Endodermal cell (in vitro differentiated cells): ENCODE measurements at places on chromosomes 12 and 14.

- no peaks in the 10 kb centered on the region for H3K27me3 ChIP-seq
- no peaks in the 10 kb centered on the region for H3K4me1 ChIP-seq
- H3K36me3 ChIP-seq = no peaks in the 10 kb centered on the region
These were observed 357.3 kb upstream of the MIS18BP1 start for GRCh38 chr14:45610318-45610717.

DNA sequence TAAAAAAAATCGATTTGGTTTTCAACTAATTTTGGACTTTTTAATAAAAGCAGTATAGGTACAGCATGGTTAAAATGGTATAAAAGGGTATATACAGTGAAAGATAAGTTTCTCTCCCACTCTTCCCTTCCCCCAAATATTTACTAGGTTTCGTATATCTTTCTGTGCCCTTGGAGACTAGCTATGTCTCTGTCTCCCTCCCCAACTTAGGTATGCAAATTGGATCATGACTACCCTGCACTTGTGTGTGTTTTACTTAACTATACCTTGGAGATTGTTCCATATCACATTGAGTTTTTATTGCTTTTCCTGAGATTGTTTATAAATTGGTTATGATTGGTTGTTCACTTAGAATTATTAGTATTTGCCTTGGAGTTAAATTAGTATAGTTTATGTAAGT lies 19.4 kb downstream of the AEBP2 start:
- no peak overlapping the region for H3K4me3 ChIP-seq
- no peaks in the 10 kb centered on the region for H3K4me1 ChIP-seq
- no peak overlapping the region for H3K27ac ChIP-seq
- no peaks in the 10 kb centered on the region for H3K27me3 ChIP-seq
- H3K36me3 ChIP-seq = peaks cover 21% of the 10 kb centered on the region

GRCh38 chr12:59396519-59396918 lies 199.3 kb upstream of the SLC16A7 start:
- DNase-seq = no peak
- H3K27ac ChIP-seq = no peak overlapping the region
- no peaks in the 10 kb centered on the region for H3K4me1 ChIP-seq
- H3K36me3 ChIP-seq = no peaks in the 10 kb centered on the region
- no peak overlapping the region for H3K4me3 ChIP-seq

- peaks cover 4% of the 10 kb centered on the region for H3K36me3 ChIP-seq
- peak overlapping the region; percentile 90 for H3K4me3 ChIP-seq
- no peak overlapping the region for H3K27ac ChIP-seq
- peak; percentile 72 for DNase-seq
These were observed 1.9 kb downstream of the TMTC3 start for GRCh38 chr12:88144037-88144436.

- H3K27ac ChIP-seq = no peak overlapping the region
- peaks cover 20% of the 10 kb centered on the region for H3K4me1 ChIP-seq
- H3K27me3 ChIP-seq = peaks cover 40% of the 10 kb centered on the region
- H3K4me3 ChIP-seq = no peak overlapping the region
- peaks cover 6% of the 10 kb centered on the region for H3K36me3 ChIP-seq
These were observed 68.6 kb downstream of the SLC25A47 start for GRCh38 chr14:100391724-100392123.

DNA sequence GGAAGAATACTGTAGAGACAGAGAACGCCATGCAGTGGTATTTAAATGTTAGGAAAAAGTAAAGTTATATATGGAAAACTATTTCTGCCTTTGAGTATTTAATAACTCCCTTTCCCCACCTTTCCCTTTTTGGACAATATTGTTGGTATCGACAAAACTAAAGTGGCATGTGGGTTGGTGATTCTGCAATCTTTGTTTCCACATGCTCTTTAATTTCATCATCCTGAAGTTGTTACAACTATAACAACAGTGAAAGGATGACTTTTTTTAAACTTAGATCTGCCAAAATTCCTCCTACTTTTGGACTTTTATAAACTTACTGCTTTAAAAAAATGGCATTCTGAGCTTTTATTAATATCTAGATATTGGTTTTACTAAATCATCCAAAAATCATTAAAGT lies 25.3 kb downstream of the TTC8 start:
- no peaks in the 10 kb centered on the region for H3K4me1 ChIP-seq
- H3K27me3 ChIP-seq = no peaks in the 10 kb centered on the region

DNA sequence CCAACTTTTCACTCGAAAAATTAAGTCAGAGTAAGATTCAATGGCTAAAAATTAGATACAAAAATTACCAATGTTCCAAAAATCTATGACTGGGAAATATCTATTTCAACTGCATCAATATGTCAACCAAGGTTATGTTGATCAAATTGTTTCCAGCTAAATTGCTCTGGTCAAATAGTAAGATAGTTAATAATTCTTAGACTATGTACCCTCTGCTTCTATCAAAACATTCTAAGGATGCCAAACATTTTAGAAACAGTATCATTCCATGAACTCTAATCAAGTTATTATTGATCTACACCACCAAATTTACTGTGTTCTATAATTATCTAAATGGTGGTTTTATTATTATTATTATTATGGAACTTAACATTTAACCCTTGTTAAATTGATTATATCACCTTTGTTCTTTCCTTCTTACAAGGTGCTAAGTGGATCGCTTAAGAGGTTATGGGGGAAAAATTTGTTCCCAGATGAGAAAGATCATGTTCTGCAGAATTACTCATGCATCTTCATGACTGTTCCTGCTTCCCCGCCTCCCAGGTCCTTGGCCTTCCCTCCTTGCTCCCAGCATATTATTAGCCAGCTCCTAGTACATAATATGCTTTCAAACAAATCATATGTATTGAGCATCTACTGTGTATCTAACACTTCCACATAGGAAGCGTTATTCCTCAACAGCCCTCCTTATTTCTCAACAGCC lies 240.5 kb upstream of the KRR1 start:
- no peak overlapping the region for H3K27ac ChIP-seq
- no peaks in the 10 kb centered on the region for H3K36me3 ChIP-seq
- H3K27me3 ChIP-seq = no peaks in the 10 kb centered on the region
- H3K4me1 ChIP-seq = no peaks in the 10 kb centered on the region

DNA sequence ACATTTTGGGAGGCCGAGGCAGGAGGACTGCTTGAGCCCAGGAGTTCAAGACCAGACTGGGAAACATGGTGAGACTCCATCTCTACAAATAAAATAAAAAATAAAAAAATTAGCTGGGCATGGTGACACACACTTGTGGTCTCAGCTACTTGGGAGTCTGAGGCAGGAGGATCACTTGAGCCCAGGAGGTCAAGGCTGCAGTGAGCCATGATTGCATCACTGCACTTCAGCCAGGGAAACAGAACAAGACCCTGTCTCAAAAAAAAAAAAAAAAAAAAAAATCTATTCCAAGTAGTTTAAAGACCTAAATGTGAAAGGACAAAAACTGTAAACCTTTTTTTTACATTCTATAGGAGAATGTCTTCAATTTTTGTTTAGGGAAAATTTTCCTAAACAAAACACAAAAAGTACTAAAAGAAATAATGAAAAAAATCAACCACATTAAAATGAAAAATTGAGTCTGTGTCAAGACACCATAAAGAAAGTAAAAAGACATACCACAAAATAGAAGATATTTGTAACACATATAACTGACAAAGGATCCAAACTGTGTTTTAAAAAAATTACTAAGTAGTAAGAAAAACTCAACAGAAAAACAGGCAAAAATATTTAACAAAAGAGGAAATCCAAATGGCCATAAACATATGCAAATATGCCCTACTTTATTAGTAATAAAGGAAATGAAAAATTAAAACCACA lies 17.0 kb downstream of the TMEM116 start:
- H3K4me3 ChIP-seq = no peak overlapping the region
- H3K36me3 ChIP-seq = no peaks in the 10 kb centered on the region
- DNase-seq = no peak
- no peak overlapping the region for H3K27ac ChIP-seq

GRCh38 chr12:83665634-83666218 lies 979.0 kb downstream of the TMTC2 start:
- no peaks in the 10 kb centered on the region for H3K36me3 ChIP-seq
- H3K4me3 ChIP-seq = no peak overlapping the region
- H3K27me3 ChIP-seq = no peaks in the 10 kb centered on the region
- no peak for DNase-seq
- no peaks in the 10 kb centered on the region for H3K4me1 ChIP-seq
- no peak overlapping the region for H3K27ac ChIP-seq

DNA sequence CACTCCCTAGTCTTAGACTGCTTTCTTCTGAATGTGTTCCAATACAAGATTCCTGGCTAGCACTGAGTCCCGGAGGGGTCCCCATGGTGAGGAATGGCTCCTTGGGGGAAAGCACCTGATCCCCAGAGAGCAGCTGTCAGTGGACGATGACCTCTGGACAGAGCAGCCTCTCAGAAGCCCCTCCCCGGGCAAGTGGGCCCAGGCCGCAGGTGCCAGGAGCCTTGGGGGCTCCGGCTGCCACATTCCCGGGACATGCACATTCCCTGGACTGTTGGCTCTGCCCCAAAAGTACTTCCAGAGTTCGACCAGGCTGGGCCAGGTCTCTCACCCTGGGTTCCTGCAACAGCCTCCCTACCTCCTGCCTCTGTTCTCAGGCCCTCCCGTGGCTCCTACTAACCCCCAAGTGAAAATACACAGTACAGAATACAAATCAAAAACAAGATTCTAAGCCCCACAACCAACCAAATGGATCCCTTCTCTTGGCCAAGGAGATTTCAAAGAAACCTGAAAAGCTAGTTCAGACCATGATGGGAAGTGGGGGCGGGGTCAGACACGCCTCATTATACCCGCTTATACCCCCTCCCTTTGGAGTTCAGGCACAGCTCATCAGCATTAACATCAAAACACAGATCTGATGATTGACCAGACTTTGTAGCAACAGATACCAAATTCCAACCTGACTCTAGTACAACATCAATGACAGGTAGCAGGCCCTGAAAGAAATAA lies 23.3 kb upstream of the BTBD6 start:
- no peak overlapping the region for H3K27ac ChIP-seq
- H3K4me3 ChIP-seq = no peak overlapping the region
- peaks cover 51% of the 10 kb centered on the region for H3K36me3 ChIP-seq
- no peaks in the 10 kb centered on the region for H3K27me3 ChIP-seq
- DNase-seq = no peak
- H3K4me1 ChIP-seq = no peaks in the 10 kb centered on the region

DNA sequence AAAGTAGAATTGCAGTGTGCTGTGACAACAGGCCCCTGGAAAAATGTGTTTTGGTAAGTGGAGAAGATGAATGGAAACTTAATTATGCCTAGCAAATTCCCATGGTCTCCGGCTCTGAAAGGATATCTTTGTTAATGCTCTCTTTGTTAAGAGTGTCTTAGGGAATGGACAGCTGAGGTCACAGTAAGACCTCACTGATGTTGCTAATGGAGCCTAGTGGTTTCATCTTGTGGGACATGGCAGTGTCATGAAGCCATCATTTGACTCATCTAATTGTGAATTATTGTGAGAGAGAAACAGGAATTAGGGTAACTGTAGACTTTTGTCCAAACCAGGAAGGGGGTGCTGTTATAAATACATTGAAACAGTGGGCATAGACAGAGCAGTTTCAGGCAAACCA lies 330.3 kb downstream of the TMTC2 start:
- no peak for DNase-seq
- no peaks in the 10 kb centered on the region for H3K4me1 ChIP-seq
- peak overlapping the region; percentile 26 for H3K27ac ChIP-seq
- H3K4me3 ChIP-seq = no peak overlapping the region

- H3K36me3 ChIP-seq = no peaks in the 10 kb centered on the region
- no peak for DNase-seq
- no peak overlapping the region for H3K27ac ChIP-seq
- peaks cover 4% of the 10 kb centered on the region for H3K4me1 ChIP-seq
These were observed 16.4 kb upstream of the KERA start for GRCh38 chr12:91074154-91074709.

GRCh38 chr12:50505675-50506530 lies 1.1 kb downstream of the DIP2B start:
- H3K4me3 ChIP-seq = peak overlapping the region; percentile 93
- DNase-seq = no peak
- H3K36me3 ChIP-seq = no peaks in the 10 kb centered on the region
- no peaks in the 10 kb centered on the region for H3K27me3 ChIP-seq
- peak overlapping the region; percentile 88 for H3K27ac ChIP-seq

DNA sequence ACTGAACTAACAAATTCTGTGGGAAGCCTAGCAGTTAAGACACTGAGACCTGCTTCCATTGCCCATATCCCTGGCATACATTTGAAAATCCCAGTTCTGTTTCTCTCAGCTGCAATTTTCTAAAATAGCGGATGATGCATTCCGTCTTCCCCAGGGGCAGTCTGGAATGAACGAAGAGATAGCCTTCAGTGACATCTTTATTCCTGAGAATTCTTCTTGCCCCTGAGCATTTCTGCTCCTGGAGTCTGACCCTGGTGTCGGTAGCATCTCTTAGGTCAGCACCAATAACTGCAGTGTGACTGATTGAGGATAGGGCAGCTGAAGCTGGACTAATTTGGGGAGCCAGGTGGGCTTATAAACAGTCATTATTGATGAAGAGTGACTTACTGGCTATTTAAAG lies 552.5 kb downstream of the DIO2 start:
- no peak overlapping the region for H3K4me3 ChIP-seq
- H3K27me3 ChIP-seq = no peaks in the 10 kb centered on the region
- no peak overlapping the region for H3K27ac ChIP-seq
- peaks cover 9% of the 10 kb centered on the region for H3K4me1 ChIP-seq

GRCh38 chr14:23558346-23559009 lies 2.4 kb downstream of the THTPA start:
- no peaks in the 10 kb centered on the region for H3K4me1 ChIP-seq
- H3K27ac ChIP-seq = no peak overlapping the region
- no peak overlapping the region for H3K4me3 ChIP-seq
- no peaks in the 10 kb centered on the region for H3K27me3 ChIP-seq
- H3K36me3 ChIP-seq = peaks cover 56% of the 10 kb centered on the region

DNA sequence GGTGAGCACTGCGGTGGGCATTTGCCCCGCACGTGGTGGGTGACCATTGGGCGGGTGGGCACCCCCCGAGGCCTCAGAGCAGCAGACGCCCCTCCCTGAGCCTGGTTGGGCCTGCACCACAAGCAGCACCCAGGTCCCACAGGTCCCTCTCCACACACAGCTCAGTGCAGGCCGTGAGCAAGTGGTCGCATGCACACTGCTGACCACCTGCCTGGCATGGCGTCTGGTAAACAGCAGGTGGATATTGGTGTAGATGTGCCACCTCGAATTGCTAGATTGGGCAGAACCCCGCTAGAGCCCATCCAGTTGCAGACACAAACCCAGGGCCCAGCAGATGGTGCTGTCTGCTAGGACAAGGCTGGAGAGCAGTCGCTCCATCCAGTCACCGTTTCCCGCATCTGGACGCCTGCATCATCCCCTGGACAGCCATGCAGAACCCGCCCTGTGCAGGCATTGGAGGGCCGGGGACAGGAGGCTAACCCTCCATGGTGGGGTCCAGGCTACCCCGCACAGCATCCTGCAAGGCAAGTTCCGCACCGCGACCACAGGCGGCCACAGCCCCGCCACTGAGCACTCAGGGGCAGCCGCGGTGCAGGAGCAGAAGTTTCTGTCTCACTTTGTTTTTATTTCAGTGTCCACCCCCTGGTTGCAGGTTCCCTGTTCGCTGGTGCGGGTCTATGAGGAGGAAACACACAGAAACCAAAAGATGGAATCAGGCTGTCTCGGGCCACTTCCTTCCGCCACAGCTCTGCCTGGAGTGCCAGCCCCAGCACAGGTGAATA lies 45.6 kb upstream of the RIMBP2 start:
- no peaks in the 10 kb centered on the region for H3K4me1 ChIP-seq
- no peak overlapping the region for H3K4me3 ChIP-seq
- DNase-seq = peak; percentile 90
